ENCODE measurements at places on chromosomes 4 and X. TPM values are rescaled to one million over a fixed set of nuclear protein-coding genes. Genes with fewer than 3 reads are reported as not detected.

DNA sequence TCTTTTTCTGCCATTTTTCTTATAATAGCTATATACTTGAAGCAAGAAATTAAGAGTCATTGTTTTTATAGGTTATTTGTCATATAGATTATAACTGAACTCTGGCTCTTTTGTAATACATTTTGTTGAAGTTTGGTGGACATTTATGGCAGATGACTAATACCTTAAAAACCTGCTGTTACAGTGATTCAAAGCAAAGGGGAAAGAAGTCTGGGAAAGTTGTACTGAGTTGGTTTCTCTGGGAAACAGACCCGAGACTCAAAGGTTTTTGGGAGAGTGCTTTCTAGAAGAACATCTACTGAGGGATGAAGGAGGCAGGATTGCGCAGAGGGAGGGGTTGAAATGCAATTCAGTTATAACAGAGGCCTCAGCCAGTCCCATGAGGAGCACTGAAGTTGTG, 35.9 kb downstream of the NAP1L5 start:
- DNase-seq = no peak

- no peak for DNase-seq
Observed at GRCh38 chr4:1164040-1164439, 8.3 kb downstream of the SPON2 start.

Gene CCKAR
- 3.7 TPM for polyA plus RNA-seq

Gene AFM
- polyA plus RNA-seq = 0.29 TPM

DNA sequence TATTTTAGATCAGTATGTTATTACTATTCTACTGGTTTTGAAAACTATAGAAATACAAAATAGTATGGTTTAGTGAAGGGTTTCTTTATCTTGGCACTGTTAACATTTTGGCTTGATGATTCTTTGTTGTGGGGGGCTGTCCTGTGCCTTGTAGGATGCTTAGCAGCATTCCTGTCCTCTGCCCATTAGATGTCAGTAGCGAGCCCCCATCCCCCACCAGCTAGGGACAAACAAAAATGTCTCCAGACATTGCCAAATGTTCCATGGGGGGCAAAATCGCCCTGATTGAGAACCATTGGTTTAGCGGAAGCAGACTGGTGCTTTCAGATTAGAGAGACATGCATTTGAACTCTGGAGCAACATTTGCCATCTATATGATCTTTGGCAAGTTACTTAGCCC, 23.3 kb downstream of the SPARCL1 start:
- DNase-seq = no peak

- peak; percentile 89 for DNase-seq
Observed at GRCh38 chr4:137703195-137703594, 170.9 kb upstream of the PCDH18 start.

Gene TMEM35A
- 17.1 TPM for polyA plus RNA-seq

Data from right lung (tissue), 10 donors.